Omental fat pad (tissue), 4 donors: ENCODE measurements at places on chromosomes 1 and 21.

DNA sequence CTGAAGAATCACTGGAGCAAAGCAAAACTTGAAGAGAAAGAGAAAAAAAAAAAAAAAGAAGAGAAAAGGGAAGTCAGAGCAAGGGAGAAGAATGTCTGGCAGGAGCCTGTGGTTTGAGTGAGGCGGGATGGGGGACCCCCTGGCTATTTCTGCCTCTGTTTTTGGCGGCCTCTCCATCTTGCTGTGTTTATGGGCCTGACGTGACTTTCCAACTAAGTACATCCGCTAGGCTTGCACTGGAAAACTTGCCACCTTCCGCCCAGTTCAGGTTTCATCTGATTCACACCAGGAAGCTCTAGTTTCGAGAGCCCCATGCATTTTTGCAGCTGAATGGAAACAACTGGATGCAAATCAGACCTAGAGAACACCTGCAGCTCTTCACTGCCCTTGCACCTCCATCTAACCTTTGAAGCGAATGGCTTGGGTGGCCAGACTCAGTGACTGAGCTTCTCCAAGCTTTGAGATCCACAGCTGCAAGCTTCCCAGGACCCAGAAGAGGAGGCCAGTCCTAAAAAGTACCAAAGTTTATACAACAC is 28.0 kb downstream of the TBX15 start:
- no peak for DNase-seq

- no peak for DNase-seq
Measured at GRCh38 chr21:16086121-16086520, 356.3 kb downstream of the USP25 start.

GRCh38 chr1:27598902-27599528 is 4.9 kb downstream of the AHDC1 start:
- DNase-seq = no peak

DNA sequence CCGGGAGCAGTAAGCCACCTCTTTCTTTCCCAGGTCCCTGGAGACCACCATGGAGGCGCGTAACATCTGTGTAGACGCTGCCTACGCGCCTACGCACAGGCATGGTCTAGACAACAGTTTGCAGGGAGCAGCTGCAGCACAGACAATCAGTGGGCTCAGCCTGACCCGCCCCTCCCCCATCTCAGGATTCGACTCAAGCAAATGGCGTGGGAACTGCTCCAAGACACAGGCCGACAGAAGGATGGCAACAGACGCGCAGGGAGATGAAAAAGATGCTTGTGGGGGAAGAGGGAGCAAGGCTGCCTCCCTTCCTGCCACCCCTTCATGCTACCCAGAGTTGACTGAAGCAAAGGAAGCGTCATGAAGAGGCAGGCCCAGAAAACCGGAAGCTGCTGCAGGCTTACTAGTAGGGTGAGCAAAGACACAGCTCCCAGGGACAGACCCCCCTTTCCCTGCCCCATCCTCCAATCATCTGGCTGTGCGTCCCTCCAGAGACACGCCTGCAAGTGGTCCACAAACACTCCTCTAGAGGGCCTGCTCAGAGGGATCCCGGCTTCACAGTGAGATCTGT is 19.5 kb downstream of the STK40 start:
- DNase-seq = no peak

DNA sequence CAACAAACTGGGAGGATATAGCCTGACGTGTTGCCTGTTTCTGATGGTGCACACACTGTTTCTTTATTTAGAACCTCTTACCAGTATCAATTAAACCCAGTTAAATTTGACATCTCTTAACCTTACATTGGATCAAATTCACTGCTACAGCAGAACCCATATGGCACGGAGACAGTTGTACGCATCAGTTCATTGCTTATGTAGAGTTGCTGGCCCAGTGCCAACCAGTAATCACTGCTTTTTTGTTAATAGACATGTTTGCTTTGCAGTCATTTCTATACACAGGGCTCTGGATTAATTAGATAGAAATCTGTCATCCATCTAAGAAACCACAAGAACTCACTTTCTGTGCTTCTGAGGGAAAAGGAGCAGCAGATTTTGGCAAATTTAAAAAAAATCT is 154.0 kb downstream of the RWDD3 start:
- DNase-seq = no peak

- no peak for DNase-seq
Measured at GRCh38 chr1:65725064-65725463, 67.6 kb upstream of the PDE4B start.

DNA sequence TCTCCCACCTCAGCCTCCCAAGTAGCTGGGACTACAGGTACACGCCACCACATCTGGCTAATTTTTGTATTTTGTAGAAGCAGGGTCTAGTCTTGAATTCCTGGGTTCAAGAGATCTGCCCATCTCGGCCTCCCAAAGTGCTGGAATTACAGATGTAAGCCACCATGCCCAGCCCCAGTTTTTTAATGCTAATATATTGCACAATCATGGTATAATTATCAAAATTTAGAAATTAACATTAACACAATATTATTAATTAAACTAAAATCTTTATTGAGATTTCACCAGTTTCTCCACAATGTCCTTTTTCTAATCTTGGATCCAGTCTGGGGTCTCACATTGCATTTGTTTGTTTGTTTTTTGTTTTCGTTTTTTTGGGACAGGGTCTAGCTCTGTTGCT is 21.9 kb upstream of the GPX7 start:
- DNase-seq = no peak

GRCh38 chr1:29498126-29499103 is 262.1 kb downstream of the PTPRU start:
- no peak for DNase-seq

DNA sequence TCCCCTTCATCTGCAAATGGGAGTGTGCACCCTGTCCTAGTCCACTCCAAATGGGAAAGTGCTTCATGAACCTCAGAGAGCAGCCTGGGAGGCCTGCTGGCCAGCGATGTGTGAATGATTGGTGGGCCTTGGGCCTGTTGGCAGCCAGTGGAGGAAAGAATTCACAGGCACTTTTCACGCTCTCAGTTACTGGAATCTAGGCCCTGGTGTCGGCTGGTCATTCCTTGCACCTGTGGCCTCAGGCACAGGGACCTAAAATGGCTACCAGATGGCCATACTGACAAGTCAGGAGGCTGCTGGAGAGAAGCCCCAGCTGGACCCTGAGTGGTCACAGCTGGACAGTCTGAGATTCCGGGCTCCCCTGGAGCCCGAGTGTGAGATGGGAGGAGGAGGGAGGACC is 18.4 kb upstream of the EDN2 start:
- no peak for DNase-seq

GRCh38 chr1:150548632-150549495 is at the start of gene ADAMTSL4:
ADAMTSL4 (plus strand) TSS chr1:150549408; CDS start chr1:150552289, 2,881 bp downstream.
- DNase-seq = no peak

- no peak for DNase-seq
Measured at GRCh38 chr1:36367798-36368197, 17.9 kb downstream of the STK40 start.

DNA sequence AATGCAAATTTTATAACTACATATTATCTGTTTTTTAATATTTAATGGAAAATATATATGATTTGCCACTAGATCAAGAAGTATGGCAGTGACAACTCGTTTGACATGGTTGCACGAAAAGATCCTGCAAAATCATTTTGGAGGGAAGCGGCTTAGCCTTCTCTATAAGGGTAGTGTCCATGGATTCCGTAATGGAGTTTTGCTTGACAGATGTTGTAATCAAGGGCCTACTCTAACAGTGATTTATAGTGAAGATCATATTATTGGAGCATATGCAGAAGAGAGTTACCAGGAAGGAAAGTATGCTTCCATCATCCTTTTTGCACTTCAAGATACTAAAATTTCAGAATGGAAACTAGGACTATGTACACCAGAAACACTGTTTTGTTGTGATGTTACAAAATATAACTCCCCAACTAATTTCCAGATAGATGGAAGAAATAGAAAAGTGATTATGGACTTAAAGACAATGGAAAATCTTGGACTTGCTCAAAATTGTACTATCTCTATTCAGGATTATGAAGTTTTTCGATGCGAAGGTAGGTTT is 556 bp downstream of the IFI44 start:
- DNase-seq = no peak

DNA sequence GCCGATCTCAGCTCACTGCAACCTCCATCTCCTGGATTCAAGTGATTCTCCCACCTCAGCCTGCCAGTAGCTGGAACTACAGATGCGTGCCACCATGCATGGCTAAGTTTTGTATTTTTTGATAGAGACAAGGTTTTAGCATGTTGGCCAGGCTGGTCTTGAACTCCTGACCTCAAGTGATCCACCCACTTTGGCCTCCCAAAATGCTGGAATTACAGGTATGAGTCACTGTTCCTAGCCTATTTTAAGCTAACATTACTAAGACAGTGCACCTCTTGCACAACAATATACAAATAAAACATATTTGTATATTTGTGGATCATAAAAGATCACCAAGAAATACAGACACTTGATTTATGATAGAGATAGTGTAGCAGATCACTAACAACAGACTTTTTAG is 139.1 kb downstream of the DUSP10 start:
- DNase-seq = no peak

DNA sequence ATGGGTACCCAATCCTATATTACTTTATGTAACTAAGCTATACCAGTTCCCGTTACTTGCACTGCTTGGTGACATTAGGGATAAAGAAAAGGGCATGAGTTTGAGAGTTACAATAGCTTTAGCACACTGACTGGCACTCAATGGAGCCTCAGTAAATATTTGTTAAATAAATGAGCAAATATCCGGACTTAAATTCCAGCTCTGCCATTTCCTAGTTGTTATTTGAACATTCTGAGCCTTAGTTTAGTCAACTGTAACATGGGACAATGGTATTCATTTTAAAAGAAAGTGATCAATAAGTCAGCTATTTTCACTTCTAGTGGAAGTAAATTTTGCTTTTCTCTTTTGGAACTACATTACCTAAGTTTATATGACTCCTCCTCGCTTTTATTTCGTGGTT is 198.7 kb downstream of the ZC3H11B start:
- DNase-seq = no peak

- DNase-seq = no peak
Measured at GRCh38 chr1:201252944-201253371, 30.3 kb upstream of the PKP1 start.

DNA sequence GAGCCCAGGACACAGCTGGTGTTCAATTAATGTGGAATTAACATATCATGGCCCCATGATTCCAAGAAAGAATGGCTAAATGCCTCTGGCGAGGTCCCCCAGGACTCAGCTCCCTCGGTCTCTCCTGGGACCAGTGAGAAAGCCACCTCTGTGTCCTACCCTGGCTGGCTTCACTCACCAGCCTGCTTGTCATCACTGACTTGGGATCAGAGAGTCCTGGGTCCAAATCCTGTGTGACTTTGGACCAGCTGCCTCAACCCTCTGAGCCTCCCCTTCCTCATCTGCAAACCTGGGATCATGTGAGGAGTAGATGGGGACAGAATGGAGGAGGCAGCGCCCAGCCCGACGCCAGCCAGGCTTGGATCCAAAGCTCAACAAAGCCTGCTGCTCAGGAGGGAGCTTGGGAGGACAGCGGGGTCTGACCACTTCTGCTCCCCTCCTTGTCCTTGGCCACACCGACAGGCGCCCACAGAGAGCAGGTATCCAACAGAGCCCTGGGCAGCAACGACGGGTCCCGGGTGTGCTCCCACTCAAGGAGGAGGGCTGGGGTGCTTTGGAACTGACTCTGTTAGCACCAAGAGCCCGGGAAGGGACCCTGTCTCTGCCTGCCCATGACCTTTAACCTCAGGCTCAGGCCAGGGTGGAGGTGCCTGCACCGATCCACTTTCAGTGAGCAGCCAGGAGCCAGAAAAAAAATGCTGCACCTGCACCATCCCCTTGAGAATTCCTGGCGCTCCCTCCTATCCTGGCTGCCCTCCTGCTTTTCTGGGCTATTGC is 3.2 kb downstream of the SH2D5 start:
- no peak for DNase-seq

GRCh38 chr1:153346077-153346723 is 2.4 kb downstream of the PGLYRP4 start:
- no peak for DNase-seq

DNA sequence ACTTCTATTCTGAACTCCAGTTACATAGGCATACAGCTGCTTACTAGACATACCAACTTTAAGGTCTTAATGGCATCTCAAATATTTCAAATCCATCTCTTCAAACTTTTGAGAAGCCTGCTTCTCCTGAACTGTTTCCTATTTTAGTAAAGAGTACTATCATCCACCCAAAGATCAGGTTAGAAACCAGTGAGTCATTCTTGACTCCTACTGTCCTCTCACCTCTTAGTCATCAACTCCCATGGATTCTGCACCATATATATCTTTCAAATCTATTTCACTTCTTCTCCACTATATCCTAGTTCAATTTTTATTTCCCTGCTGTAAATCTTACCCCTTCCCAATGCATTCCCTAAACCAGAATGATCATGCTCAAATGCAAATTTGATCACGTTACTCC is 18.1 kb upstream of the BEND5 start:
- DNase-seq = no peak

DNA sequence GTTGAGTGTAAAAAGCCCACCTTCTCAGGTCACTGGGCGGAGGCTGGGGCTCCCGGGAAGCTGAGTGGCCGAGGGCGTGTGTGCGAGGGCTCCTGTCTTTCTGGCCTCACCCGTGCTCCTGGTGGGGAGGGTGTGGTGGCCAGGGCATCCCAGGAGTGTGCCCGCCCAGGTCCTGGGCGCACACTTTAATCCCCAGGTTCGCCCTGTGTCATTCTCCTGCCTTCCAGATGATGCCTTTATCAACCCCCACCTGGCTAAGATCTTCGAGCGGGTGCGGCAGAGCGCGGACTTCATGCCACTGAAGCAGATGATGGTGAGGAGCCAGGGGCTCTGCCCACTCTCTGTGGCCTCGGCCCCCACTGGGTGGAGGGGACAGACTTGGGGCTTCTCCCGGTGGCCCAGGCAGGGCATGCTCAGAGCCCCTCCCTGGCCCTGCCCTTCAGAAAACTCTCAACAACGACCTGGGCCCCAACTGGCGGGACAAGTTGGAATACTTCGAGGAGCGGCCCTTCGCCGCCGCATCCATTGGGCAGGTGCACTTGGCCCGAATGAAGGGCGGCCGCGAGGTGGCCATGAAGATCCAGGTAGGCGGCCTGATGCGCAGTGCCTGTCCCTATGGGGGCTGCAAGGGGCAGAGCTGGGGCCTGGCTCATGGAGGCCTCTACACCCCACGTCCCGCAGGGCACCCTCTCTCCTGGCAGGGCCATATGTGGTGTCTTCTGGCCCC is 42.5 kb downstream of the COQ8A start:
- no peak for DNase-seq

DNA sequence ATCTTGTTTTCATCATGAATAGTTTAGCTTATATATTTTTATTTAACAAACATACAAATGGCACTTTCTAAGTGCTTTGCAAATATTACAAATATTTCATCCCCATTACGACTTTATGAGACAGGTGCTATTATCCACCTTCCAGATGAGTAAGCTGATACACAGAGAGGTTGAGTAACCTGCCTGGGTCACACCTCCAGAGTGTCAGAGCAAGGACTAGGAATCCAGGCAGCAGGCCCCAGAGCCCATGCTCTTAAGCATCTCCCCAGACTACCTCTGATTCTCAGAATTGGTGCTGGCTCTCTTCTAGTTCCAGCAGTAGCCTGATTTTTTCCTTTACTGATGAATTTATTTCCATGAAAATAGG is 40.0 kb downstream of the EPHB2 start:
- no peak for DNase-seq
